ENCODE measurements at places on chromosomes 12 and 14.

- DNase-seq = no peak
These were observed 26.1 kb upstream of the CIPC start for GRCh38 chr14:77071938-77072388.

GRCh38 chr12:104999347-104999685 is 13.2 kb downstream of the NOPCHAP1 start:
- no peak for DNase-seq

GRCh38 chr12:55965941-55966407 is at the start of gene PMEL:
TSS of gene PMEL (minus strand) at chr12:55966042. CDS start at chr12:55966011, 31 bp downstream.
- no peak for DNase-seq

GRCh38 chr12:110760204-110760609 is 17.5 kb upstream of the PPP1CC start:
- DNase-seq = no peak

DNA sequence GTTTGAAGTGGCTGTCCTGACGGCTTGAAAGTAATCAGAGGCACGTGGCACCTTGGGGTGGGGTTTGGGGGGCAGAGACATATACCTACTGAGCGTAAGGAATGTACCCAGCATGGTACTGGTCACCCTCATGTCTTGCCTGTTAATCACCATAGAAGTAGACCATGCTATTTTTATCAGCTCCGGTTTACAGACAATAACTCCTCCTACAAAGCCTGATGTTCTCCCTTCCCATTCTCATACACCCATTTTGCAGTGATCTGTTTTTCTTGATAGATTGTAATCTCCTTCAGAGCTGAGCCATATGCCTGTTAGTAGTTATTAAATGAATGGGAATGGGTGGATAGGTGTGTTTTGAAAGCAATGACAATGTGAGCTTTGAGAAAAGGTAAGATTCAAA is 10.5 kb downstream of the EVL start:
- DNase-seq = no peak

DNA sequence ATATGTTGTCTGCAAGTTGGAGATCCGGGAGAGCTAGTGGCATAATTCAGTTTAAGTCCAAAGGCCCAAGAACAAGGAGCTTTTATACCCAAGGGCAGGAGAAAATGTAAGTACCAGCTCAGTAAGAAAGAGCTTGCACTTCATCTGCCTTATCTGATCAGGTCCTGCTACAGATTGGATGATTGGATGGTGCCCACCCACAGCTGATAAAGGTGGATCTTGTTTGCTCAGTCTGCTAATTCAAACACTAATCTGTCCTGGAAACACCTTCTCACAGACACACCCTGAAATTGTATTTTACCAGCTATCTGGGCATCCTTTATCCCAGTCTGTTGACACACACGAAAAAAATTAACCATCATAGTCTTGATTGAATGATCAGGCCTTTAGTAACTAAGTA is 230.7 kb upstream of the SLC16A7 start:
- DNase-seq = no peak

DNA sequence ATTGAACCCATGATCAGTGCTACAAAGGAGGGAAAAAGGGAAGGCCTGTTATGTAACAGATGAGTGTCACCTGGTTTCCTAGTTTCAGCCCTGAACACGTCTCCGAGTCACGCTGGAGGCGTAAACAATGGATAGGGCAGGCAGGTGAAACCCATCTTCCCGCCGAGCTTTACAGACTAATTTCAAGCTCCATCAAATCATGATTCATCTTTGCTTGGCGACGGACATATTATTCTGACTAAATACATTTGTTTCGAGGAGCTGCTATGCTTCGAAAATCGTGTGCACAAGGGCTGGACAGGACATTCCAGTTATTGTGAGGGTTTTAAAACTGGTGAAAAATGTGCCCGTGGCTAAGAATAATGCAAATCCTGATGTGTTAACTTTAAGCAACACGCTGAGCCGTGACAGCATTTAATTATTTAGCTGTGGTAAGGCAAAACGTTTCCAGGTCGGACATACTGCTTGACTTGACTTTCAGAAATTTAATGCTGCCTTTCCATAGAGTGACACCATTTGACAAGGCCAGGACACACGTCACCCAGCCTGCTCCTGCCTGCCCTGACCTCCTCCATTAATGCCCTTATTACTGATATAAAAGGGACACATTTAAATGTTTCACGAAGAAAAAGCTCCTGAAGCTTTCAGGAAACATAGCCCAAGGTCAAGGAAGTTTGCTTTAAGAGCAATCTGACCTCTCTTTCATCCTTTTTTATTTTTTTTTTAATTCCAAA is 1203.5 kb upstream of the TMEM132C start:
- no peak for DNase-seq

DNA sequence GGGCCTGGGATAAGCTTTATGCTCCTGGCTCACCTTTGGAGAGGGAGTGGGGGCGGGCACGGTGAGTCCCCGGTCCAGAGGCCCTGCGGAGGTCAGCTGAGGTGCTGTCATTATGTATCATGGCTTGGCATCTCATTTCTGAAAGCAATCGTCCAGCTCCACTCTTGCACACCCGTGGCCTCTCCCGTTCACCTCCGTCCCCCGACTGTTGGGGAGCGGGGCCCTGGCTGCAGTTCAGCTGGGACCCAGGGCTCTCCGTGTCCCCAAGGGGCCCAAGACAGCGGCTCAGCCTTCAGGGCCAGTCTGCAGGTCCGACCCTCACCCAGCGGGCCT is 10.6 kb downstream of the BMP4 start:
- DNase-seq = no peak

DNA sequence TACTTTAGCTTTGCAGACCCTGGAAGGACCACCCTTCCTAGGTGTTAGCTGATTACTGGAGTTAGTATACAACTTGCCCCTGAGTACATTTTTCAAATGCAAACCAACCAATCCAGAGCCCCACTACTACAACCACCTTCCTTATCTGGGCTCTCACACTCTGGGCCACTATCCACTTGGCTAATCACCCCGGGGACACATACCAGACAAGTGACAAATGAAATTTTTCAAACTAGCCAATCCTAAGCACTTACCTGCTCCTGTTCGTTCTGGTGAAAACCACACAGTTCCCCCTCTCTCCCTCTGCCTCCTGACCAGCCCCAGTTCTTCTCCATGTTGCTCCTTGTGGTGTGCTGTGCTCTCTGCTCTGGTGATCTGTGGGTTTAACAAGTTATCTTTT is 140.4 kb downstream of the CNTN1 start:
- DNase-seq = no peak

GRCh38 chr12:107385509-107385908 is 292.2 kb upstream of the CRY1 start:
- no peak for DNase-seq

DNA sequence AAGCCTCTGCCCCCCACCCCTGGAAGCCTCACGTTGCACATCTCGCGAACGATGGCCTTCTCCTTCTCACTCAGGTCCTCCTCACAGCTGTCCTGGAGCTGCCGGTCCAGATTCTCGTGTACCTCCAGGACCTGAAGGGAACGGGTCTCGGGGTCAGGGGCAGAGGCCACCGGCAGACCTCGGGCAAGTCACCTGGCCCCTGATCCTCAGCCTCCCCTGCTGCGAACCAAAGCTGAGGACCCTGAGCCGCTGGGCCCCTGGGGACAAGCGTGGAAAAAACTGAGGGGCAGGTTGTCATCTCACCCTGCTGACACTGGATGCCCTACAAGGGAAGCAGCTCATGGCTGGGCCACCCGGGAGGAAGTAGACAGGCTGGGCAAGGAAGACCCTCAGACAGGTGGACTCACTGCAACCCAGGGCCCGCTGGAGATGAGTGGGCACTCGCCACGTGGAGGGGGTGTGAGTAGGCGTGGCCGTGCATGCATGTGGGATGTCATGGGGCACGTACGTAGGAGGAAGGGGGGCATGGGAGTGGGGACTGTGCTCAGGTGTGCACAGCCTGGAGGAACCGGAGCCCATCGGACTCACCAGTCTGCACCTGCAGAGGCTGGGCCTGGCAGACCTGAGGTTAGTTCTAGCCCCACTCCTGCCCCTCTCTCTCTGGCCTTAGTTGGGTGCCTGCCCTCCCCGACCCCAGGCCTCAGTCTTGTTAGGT is 35.1 kb downstream of the CCNK start:
- no peak for DNase-seq

DNA sequence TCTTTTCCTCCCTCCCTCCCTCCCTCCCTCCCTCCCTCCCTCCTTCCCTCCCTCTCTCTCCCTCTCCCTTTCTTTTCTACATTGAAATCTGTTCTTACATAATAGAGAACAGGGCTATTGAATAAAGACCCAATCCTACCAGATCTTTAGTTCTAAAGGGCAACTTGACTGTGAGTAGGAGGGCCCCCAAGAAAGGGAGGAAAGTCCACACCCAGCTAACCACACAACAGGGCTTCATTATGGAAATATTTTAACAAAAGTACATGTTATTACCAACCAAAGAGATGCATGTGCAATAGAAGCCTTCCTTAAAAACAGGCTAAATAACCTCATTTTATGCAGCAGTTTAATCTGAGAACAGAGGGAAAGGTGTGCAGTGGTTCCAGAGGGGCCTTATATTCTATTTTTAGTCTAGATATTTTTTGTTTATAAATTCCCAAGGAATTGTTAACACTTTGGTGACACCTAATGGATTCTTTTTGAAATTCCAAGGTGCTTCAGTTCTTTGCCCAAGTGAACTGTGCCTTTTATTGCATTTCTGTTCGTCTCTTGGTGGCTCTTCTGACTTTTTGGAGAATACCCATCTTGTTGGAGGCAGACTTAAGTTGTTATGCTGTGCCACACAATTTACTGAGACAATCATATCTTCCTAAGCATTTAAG is 63.0 kb downstream of the GNS start:
- no peak for DNase-seq

GRCh38 chr12:126890097-126890496 is 1376.9 kb upstream of the TMEM132C start:
- DNase-seq = no peak

GRCh38 chr12:109627633-109628032 is 54.0 kb downstream of the MVK start:
- DNase-seq = no peak

- no peak for DNase-seq
These were observed 275.9 kb downstream of the FBXL14 start for GRCh38 chr12:1318327-1319031.

DNA sequence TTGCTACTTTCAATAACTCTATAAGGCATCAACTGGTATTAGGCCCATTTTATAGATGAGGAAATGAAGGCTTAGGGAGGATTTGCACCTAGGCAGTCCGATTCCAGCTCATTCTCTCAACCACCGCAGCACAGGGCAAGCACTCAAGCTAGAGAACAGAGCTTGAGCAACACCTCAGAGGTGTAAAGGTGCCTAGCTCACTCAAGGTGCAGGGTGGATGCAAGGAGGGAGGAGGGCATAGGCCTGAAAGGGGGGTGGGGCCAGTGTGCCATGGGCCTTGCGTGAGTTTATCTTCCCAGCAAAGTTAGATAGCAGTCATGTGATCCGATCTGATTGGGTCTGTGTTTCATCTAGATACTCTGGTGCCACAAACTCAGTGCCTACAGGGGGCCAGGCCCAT is 10.2 kb upstream of the EMP1 start:
- DNase-seq = no peak

- no peak for DNase-seq
These were observed 5.0 kb upstream of the NPAS3 start for GRCh38 chr14:32933629-32934072.

DNA sequence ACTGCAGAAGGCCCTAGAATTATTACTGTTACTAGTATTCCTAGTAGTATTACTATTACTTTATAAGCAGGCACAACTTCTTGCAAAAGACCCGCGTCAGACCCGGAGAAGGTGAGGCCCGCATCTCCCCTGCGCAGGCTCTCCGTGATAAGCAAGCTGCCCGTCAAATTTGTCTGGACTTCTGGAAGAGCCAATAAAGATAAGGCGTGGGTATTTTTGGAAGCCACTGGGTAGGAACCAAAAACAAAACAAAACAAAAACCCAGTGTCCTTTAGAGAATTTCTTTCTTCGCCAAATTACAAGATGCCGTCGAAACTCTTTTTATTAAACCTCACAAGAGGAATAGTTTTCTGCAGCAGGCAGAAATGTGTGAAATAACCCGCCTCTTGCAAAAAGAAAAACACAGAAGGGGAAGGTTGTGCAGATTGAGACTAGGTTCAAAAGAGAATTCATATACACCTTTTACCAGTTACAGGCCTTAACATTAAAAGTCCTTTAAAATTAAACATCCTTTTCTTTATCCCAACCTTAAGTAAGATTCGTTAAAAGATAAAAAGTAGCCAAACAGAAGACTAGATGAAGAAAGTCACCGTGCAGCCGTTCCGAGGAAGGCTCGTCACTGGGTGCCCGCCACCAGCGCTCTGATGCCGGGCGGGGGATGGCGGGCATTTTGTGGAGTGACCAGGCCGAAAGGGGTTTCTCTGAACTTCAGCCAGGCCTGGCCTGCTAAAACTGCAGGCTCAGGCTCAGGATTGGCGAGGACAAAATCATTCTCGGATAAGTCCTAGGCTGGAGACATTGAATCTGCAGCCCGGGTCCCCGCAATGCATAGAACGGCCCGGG is 1.6 kb downstream of the TBX5 start:
- DNase-seq = no peak

- DNase-seq = no peak
These were observed 160.1 kb upstream of the TMPO start for GRCh38 chr12:98355322-98355721.

- no peak for DNase-seq
These were observed 101.1 kb downstream of the BMP4 start for GRCh38 chr14:53855574-53855973.

- DNase-seq = peak; percentile 66
These were observed 21.6 kb upstream of the GPR132 start for GRCh38 chr14:105086833-105087307.

All from stimulated activated CD8-positive, alpha-beta memory T cell treated with anti-CD3 and anti-CD28 coated beads, Interleukin-7, amount 100 ng/mL, for 24 hours (primary cell).